Heart right ventricle (tissue), 16 donors: ENCODE measurements at places on chromosomes 16 and 17. TPM values are rescaled to one million over a fixed set of nuclear protein-coding genes. Genes with fewer than 3 reads are reported as not detected.

- no peak for DNase-seq
These were observed 57.0 kb downstream of the RAI1 start for GRCh38 chr17:17737961-17738894.

DNA sequence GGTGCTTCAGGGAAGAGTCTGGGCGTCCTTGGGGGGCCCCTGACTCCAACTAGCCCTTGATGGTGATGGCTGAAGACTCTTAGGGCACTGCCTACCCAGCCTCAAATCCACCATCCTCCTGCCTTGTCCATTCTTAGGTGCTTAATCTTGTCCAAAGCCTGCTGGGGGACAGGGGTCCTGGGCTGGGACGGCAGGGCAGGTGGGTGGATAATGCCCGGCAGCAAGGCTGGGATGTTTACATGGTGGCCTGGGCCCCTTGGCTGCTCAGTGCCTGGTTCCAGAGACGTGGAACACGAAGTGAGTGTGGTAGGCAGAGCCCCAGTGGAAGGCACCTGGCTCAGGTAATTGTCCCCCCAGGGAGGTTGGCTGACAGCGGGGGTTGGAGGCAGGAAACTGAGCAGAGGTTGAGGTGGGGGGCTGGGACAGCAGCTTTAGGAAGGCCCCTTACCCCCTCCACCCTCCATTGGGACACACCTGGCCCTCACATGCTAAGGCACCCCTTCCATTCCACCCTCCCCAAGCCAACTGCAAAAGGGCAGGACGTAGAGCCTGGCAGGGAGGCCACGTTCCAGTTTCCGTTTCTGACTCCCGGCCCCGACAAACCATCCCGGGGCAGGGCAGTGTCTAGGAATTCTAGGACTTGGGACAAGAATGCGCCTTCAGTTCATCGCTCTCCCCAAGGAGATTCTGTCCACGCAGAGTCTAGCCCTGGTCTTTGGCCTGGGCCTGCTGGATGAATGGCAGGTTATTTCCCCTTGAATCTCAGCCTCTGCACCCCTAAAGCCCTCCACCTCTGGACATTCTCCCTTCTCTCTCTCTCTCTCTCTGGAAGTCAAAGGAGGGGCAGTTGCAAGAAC is 1.9 kb downstream of the FOXJ1 start:
- no peak for DNase-seq

Gene EFCAB3
- not detected for total RNA-seq

Gene SMTNL2
- total RNA-seq = 43.4 TPM

- peak; percentile 35 for DNase-seq
These were observed 73.8 kb downstream of the XYLT1 start for GRCh38 chr16:17396762-17397498.
